ENCODE measurements at places on chromosomes 5 and 9.

DNA sequence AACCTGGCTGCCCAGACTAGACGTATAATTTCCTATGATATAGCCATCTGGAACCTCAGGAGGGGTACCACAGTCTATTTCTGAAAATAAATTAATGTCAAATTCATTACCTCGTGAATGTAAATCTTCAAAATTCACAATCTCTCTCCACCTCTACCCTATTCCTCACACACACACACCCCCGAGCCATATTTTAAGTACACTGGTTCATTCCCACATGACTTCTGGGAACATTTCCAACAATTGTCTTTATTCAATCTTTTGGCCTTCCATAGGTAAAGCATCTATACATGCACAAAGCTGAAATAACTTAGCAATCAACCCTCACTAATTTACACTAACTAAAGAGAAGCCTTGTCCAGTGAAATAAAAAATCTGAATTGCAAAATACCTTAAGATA, 32.7 kb downstream of the SUSD1 start:
- no peak for DNase-seq

GRCh38 chr5:68898951-68899471, 194.8 kb upstream of the SLC30A5 start:
- no peak for DNase-seq

GRCh38 chr5:135266303-135266635, 132.8 kb downstream of the MACROH2A1 start:
- DNase-seq: no peak

GRCh38 chr5:10063997-10064396, 185.7 kb downstream of the ATPSCKMT start:
- DNase-seq: no peak

DNA sequence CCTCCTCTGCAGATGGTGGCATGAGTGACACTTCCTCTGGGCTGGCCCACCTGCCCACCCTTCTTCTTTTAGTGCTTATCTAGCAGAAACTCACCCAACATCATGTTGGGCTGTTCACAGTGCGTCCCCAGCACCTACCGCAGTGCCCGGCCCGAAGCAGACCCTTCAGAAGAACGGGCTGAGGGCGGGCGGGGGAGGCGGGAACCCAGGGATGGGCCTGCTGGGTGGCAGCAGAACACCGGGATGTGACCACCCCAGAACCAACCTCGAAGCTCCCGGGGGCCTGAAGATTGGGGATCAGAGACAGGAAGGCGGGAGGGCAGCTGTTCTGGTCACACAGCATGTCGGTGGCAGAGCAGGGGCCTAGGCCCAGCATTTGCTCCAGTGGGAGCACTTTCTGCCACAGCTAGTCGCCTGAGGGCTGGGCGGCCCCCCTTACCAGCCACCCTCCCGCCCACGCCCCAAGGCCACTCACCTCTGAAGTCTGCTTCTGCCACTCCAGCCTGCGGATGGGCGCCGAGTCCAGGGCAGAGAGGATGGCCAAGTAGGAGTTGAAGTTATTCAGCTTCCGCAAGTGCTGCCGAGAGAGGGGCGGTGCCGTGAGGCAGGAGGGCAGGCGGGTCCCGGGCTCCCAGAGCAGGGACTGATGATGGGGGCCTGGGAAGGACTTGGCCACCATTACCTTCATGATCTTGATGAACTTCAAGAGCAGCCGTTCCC, 38.7 kb downstream of the PRRT1B start:
- DNase-seq: no peak

DNA sequence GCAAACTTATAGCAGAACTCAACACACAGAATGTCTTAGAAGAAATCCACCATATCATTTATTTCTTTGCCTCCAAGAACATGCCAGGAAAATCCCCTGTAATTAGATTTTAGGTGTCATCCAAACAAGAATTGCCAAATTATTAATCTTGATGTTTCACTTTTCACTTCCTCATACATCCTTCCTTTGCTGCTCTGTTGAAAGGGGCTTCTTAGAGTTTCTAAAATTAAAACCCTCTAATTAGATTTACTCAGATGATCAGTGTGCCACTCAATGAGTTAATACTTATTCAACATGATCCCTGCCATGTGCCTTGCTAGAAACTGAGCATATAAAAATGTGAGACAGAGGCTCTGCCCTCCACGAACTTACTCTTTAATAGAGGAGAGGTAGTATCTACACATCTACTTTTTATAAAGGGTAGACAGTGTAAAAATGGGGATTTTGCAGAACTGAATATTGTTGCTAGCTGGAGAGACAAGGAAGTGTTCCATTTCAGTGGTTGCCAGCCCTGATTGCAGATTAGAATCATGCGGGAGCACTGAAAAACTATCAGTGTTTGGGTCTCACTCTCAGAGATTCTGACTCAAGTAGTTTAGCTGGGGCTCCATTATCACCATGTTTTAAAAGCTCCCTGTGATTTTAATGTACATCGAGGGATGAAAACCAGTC, 498.4 kb downstream of the TLE4 start:
- DNase-seq: no peak

GRCh38 chr5:146906803-146907202, 28.2 kb upstream of the PPP2R2B start:
- DNase-seq: no peak

- no peak for DNase-seq
Observed at GRCh38 chr9:104905931-104906330, 22.0 kb downstream of the ABCA1 start.

- DNase-seq: no peak
Observed at GRCh38 chr9:74331607-74332006, 165.5 kb upstream of the RORB start.

- peak; percentile 36 for DNase-seq
Observed at GRCh38 chr5:60379907-60380306, 320.1 kb downstream of the DEPDC1B start.

- no peak for DNase-seq
Observed at GRCh38 chr9:27703216-27703980, 130.1 kb upstream of the C9orf72 start.

DNA sequence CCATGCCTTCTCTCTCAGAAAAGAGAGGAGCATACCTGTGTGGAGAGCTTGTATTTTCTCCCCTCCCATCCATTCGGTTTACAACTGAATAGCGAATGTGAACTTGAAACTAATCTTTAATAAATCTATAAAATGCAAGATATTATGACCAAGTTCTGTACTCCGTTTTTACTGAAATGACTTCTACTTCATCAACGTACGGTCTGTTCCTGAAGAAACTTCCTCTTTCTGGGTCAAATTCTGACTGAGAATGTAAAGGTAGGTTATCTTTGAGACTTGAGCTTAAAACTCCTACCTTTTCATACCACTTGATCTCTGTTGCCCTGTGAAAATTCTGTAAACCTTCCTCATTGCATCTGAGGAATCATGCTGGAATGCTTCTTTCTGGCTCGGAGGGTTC, 4.2 kb upstream of the CTNNAL1 start:
- DNase-seq: peak; percentile 41

DNA sequence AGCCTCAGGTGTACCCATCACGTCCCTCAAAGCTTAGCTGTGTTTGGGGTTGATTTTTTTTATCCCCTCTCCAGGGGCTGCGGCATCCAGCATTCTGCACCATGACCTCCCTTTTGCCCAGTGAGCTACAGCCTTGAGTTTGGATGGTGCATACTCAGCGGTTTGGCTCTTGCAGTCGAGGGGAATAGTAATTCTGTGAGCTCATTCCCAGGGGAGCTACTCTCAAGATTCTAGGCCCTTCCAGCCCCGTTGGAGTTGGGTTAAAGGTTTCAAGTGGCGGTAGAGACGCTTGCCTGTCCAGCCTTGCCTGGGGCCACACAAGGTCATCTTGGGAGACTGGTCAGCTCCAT, 102.2 kb upstream of the SPRY4 start:
- no peak for DNase-seq

DNA sequence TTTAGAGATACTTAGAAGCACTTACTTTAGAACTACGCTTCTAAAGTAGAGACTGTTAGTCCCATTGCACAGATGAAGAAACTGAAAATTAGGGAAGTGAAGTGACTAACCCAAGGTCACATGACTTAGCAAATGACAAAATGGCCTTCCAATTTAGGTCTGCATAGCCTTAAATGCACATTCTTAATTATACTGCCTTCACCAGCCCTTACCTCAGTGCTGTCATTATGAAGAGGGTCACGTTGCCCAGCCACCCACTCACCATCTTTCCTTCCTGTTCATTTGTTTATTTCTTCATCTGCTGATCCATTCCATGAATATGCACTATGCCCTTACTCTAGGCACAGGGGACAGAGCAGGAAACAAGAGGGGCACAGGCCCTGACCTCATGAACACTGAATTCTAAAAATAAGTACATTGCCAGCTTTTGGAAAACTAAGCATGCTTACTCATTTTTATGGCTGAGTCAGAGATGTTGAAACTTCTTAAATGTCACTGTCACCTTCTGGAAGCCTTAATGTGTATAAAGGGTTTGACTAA, 8.6 kb downstream of the HAVCR2 start:
- no peak for DNase-seq

DNA sequence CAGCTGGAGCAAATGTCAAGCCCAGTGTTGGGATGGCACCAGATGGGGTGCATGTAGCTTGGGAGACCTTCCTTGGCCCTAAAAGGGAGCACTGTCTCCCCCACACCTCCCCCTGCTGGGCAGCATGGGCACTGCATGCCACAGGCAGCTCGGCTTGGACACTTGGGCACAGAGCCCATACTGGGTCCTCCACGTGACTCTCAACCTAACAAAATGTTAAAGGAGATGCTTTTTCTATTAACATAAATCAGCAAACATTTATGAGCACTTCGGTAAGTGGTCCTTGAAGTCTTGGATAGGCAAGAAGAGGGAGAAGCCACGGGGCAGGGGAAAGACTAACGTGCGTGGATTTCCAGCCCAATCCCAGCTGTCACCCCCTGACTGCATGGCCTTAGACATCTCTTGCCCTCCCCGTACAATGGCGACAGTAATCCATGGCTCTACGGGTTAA, 23.9 kb upstream of the MAPK9 start:
- peak; percentile 47 for DNase-seq

DNA sequence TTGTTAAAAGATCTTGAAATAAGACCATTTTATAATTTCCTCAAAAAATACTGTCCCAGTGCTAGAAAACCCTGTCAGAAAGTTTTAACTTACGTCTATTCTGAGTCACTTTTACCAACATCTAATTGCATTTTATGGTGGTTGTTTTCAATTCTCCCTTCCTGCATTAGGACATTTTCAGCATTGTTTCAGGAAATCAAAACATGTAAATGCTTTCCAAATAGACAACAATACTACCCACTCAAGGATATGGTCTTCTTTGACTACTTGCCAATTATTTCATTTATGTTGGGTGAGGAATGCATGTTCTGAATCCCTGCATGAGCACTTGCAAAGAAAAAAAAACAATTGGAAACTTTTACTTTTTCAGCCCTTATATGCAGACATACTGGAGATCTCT, 284.6 kb upstream of the PDE4D start:
- no peak for DNase-seq

DNA sequence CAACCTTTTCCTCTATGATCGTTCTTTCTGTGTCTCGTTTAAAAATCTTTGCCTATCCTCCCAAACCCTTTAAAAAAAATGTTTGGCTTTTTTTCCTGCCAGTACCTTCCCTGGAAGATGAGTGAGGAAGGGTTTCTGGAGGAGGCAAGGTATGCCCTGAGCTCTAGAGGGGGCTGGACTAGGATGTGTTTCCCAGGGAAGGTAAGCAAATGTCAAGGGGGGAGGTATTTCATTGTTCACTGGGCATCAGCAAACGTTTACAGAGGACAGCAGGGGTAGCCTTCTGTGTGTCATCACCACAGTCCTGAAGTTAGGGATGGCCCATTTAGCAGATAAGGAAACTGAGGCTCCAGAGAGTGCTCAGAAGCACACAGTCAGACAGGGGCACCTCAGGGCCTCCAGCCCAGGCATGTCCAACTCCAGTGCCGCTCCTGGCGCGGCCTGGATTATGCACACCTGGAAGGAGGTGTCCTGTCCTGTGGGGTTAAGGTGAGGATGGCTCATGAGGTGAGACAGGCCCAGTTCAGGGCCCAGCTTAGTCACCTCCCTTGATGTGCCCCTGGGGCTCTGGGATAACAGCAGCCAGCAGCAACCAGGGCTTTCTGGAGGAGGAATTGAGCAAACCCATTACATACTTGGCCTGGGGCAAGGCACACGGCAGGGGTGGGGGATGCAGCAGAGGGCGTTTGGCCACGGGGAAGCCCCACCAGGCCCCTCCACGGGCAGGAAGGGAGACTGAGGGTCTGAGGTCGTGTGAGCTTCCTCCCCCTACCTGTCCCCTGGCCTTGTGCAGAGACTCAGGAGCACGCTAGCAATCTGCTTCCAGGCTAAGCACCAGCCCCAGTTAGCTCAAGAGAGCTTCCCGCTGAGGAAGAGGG, 100.3 kb upstream of the LMX1B start:
- no peak for DNase-seq

DNA sequence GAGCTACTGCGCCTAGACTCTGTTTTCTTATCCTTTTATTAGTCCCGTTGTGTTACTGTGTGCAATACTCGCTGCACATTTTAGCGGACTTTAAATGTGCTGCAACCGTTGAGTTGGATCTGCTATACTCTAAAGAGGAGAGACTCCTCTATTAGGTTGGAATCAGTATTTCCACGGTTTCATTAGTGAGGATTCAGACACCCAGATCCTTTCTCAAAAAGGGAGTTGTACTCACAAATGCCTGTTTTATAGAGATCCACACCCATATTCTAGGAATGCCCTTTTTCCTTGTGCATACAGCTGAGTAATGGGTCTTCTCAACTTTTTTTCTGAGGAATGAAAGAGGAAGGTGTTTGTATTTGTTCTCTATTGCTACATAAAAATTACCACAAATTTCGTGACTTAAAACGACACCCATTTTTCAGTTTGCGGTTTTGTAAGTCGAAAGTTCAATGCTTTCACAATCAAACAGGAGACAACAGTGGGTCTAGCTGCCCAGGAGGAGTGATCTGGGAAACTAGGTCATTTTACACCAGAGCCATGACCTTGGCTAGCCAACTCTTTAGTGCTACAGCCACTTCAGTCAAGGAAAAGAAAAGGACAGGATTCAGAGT, 52.8 kb upstream of the SLC44A1 start:
- DNase-seq: peak; percentile 13

GRCh38 chr5:88808153-88808552, 74.8 kb downstream of the MEF2C start:
- DNase-seq: no peak

DNA sequence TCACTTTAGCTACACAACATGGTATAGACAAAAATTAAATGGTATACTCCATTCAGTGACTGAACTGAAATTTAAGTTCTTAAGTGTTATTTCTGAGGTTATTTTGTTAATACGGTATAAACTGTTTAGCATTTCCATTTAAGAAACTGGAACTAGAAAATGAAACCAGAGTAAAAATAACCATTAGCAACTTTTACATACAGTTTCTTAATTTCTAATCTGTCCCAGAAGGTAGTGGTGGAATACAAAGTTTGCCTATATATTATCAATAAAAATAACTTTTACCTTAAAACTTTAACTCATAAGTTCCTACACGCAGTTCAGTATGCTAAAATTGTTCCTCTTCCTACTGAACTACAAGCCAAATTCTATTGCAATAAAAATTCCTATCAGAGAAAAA, 10.3 kb downstream of the GOLPH3 start:
- no peak for DNase-seq

DNA sequence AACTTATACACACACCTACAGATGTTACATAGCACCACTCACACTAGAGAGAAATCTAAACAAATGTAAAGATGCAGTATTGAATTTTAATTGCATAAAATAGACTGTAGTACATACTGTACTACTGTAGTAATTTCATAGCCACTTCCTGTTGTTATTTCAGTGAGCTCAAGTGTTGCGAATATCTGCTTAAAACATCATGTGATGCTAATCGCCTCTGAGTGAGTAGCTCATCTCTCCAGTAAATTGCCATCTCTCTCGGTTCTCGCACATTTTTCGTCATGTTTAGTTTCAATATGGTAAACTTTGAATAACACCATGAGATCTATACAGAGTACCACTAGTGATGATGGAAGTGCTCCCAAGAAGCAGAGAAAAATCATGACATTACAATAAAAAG, 22.0 kb upstream of the ARHGEF28 start:
- no peak for DNase-seq

Measured in GM06990 (cell line).